ENCODE measurements at places on chromosomes 2 and 18.

GRCh38 chr2:163646687-163647086 is 89.1 kb downstream of the FIGN start:
- DNase-seq = no peak

DNA sequence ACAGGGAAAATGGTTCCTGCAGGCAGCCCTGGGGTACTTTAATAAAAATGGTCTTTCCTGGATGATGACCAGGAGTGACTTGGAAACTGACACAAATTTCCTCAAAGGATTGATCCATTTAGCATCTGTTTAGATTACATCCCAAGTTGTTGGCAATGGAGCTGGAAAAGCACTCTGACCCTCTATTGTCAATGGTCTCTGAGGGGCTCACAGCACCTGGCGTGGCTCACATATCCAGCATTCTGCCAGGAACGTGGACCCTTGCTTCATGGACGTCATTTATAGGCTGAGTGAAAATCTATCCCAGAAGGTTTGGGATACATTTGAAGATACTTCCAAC is 43.8 kb downstream of the SERTAD2 start:
- no peak for DNase-seq

- no peak for DNase-seq
Observed at GRCh38 chr2:105034170-105034569, 3.7 kb upstream of the MRPS9 start.

DNA sequence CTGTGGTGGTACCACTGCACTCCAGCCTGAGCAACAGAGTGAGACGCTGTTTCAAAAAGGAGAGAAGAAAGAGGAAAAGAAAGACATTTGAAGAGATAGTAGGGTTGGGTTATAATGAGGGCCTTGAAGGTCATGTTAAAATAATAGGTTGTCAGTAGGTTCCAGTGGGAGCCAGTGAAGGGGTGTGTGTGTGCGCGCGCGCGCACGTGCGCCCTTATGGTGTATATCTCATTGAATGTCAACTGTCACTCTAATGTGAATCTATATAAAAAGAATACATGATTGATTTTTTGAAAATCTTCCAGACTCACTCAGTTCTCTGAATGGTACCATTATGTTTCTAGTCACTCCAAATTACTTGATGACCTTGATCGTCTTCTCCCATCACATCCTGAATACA is 9.1 kb downstream of the ZCCHC2 start:
- no peak for DNase-seq

GRCh38 chr18:64244571-64244970 is 95.7 kb upstream of the LINC00305 start:
- DNase-seq = no peak

GRCh38 chr2:44167311-44167907 is 1.3 kb upstream of the PPM1B start:
- DNase-seq = no peak

GRCh38 chr2:104584393-104584792 is 269.5 kb upstream of the POU3F3 start:
- no peak for DNase-seq

- DNase-seq = peak; percentile 66
Observed at GRCh38 chr2:30336978-30337841, 105.9 kb downstream of the LBH start.

- no peak for DNase-seq
Observed at GRCh38 chr2:16055848-16056580, 115.7 kb downstream of the MYCN start.

GRCh38 chr18:3401669-3402620 is 48.0 kb upstream of the TGIF1 start:
- DNase-seq = no peak

DNA sequence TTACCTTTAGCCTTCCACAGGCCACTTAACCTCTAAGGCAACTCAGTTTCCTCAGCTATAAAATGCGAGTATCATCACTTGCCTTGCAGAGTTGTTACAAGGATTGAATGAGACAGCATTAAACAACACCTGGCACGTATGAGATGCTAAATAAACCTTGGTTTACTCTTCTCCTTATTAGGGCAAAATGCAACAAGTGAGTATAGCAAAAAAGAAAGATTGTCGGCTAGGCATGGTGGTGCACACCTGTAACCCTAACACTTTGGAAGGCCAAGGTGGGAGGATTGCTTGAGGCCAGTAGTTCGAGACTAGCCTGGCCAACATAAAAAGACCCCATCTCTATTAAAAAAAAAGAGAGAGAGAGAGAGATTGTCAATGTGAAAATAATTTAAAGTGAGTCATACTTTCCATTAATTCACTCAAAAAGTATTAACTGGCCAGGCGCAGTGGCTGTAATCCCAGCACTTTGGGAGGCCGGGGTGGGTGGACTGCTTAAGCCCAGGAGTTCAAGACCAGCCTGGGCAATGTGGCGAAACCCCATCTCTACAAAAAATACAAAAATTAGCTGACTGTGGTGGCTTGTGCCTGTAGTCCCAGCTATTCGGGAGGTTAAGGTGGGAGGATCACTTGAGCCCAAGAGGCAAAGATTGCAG is 8.0 kb downstream of the ATAD2B start:
- DNase-seq = no peak

- DNase-seq = no peak
Observed at GRCh38 chr2:201151127-201151981, 31.6 kb upstream of the CASP10 start.

DNA sequence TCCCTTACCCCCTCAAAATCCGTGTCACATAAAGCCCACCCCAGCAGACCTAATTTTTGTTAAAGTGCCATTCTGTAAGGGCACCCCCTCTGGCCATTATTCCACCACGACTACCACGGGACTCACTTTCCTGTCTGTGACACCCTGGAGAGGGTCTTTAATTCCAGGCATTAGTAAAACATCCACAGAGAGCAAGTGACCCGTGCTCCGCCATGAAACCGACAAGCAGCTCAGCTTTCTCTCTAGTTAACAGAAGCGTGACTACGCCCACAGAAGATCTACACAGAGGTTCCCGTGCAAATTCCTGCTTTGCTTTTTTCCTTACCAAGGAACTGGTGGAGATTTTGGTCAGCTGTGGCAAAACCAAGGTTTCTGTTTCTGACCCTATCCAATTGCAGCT is 4.4 kb downstream of the SIGLEC15 start:
- no peak for DNase-seq

DNA sequence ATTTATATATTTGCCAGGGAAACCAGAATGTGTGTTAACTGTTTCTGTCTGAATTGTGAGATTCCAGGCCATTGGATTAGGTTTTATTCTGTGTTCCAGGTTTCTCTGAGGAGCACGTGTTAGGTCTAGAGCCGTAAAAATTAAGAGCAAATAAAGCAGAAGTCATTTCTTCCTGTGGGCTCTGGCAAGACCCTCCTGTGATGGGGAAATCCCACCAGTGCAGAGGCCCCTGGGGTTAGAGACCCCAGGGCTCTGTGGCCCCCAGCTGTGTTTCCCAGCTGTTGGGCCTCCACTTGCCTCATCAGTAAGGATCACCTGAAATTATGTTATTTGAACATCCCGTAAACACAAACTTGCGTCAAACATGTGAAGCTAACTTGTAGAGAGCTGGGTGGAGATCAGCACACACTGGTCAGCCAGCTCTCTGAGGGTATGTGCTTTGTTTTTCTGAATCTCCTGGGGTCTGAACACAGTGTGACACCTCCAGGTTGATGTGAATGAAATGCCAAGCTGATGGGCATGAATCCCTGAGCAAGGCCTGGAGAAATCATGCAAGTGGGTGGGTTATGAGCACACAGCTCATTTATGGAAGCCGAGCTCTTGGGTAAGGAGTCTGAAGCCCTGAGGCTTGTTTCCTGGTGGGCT is 50.3 kb downstream of the HK2 start:
- no peak for DNase-seq

GRCh38 chr2:31568585-31569201 is 12.0 kb downstream of the SRD5A2 start:
- no peak for DNase-seq

- no peak for DNase-seq
Observed at GRCh38 chr2:82411071-82411470, 2048.0 kb downstream of the SUCLG1 start.

- no peak for DNase-seq
Observed at GRCh38 chr2:3753561-3753960, 50.2 kb downstream of the DCDC2C start.

DNA sequence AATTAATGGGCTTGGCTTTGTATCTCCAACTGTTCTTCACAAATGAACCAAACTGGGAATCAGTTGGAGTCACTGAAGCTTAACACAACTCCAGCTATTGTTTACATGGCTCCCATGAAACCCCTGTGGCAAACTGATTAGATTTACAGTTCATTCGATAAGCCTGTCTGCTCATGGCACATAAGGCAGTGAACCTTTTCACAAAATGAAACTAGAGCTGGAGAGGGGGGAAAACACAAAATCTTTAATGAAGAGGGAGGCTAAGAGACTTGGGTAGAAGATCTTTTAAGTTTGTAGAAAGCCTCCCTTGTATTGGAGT is 11.6 kb upstream of the ITGA6 start:
- DNase-seq = no peak

DNA sequence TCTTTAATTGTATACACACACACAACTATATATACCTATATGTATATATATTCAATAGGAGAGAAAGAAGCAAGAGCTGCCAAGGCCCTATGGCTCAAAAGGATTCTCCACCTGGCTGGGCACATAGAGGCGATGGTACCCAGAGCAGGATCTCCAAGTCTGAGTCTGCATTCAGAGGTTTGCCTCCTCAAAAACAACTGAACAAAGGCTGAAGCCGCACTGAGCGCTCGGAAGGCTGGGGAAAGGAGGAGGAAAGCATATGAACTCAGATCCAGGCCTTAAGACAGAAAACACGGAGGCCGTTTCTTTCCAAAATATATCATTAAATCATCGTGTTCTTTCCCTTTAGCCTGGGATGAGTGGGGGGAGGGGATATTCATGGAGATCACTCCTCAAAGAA is 3.6 kb downstream of the HOXD12 start:
- no peak for DNase-seq

- DNase-seq = peak; percentile 24
Observed at GRCh38 chr2:974054-974453, 23.4 kb downstream of the SNTG2 start.

- no peak for DNase-seq
Observed at GRCh38 chr2:136207665-136208064, 89.7 kb upstream of the CXCR4 start.

DNA sequence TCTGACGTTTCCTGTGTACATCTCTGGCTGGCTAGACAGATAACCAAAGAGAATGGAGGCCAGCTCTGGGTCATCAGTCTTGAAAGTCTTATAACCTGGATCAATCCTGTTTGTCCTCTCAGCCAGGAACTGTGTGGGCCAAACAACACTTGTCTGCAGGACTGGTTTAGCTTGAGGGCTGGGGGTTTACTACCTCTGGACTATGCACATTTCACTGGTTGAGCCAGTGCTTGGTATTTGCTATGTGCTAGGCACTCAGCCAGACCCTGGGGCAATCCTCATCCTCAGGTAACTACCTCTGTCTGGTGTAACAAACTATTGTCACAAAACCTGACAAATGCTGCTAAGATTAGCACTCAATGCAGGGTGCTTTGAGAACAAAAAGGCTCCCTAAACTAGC is 169.7 kb downstream of the HAUS1 start:
- DNase-seq = no peak

DNA sequence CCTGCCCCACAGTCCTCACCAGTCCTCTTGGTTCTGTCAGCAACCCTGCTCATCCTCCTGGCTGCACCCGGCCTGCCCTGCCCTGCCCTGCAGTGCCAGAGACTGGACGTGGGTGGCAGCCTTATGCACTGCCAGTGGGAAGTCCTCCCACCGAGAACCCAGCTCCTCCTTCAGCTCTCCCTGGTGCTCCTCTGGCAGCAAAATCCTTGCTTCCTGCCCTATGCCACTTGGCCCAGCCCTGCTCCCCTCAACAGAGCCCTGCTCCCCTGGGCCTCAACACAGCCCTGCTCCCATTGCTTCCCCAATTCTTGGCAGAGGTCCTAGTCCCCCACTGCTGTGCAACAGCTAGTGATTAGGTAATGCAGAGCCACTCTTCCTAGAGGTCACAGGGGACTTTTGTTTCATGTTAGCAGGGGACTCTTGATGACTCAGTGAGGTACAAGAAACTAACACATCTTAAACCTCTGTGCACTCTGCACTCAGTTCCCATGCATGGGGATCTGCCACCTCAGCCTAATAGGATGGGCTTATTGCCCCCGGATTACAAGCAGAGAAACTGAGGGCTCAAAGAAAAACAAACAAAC is 58.0 kb upstream of the EDAR start:
- no peak for DNase-seq

DNA sequence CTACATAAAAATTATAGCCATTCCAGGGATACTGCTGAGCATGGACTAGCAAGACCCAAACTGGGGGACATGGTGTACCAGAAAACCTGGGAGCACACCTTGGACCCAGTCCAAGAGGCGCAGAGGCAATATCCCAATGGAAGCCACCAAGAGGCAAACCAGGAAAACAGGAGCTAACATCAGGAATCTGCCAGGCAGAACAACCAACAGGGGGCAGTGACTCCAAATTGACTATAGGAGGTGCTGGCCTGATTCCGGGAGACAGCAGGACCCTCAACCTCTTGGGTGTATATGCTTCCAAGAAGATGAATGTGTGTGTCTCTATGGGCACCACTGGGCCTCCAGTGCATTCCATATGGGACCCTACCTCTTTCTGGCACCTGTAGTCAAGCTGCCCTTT is 172.7 kb upstream of the ARL4C start:
- no peak for DNase-seq

DNA sequence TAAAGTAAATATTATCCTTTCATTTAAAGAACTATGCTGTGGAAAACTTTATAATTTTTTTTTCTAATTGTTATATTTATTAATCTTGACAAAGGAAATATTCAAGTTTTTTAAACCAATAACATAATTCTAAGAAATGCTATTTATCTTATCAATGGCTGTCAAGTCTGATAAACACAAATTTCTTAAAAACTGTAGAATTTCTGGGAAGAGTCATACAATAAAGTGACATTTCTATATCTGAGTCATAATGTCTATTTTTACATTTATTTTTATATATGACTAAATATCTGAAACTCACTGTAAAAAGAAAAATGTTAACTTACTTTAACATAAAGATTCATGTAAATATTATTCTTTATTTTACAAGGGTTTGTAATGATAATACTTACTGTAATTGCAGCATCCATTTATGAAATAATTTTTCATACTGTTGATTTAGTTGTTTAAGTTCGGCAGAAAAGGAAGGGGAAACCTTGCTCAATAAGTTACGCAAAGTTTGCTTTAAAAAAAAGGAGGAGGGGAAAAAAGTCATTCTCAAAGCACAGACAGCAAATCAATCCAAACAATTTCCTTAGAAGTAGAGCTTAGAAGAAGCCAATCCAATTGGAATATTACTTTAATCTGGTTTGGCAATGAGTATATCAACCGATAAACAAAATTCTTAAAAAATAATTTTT is 32.4 kb downstream of the ORC2 start:
- DNase-seq = no peak

GRCh38 chr2:11554399-11554716 is 20.5 kb downstream of the GREB1 start:
- DNase-seq = no peak

GRCh38 chr2:118319271-118319684 is 231.0 kb downstream of the INSIG2 start:
- no peak for DNase-seq

DNA sequence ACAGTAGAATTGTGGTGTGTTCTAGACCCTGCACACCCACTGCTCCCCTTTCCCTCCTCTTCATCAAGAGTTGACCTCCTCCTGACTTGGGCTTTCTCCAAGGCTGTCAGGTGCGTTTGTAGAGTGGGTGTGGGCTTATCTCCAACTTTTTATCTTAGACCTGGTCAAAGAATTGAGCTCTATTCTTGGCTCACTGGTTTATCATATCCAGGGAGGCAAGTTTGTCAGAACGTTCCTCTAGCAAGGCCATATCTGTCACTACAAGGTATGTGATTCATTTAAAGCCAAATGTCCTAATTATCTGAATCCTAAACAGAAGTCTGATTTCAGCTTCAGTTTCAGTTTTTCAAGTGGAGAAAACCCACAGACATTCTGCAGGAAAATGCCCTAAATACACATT is 117.1 kb upstream of the MGAT5 start:
- no peak for DNase-seq

Measured in immature natural killer cell (primary cell).